ENCODE measurements at places on chromosomes 6 and 20.
A peak's percentile ranks its signal among the peaks of the same experiment; 100 is the strongest.

DNA sequence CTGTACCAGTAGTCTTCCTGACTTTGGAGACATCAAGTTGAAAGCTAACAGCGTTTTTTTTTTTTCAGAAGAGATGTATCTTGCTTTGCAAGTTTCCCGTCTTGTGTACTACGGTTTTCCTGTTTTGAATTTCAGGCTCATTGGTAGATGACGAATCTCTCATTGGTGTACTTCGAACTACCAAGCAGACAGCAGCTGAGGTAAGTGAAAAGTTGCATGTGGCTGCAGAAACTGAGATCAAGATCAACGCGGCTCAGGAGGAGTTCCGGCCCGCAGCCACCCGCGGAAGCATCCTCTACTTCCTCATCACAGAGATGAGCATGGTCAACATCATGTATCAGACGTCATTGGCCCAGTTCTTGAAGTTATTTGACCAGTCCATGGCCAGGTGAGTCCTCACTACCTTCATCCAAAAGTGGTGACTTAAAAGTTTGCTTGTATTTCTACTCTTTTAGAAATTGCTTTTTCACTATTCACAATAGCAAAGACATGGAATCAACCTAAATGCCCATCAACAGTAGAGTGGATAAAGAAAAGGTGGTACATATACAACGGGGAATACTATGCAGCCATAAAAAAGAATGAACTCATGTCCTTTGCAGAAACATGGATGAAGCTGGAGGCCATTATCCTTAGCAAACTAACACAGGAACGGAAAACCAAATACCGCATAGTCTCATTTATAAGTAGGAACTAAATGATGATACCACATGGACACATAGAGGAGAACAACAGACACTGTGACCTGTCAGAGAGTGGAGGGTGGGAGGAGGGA, 110.6 kb upstream of the GLP1R start:
- no peak for DNase-seq

- no peak for DNase-seq
Observed at GRCh38 chr20:14991023-14991422, 653.6 kb upstream of the FLRT3 start.

DNA sequence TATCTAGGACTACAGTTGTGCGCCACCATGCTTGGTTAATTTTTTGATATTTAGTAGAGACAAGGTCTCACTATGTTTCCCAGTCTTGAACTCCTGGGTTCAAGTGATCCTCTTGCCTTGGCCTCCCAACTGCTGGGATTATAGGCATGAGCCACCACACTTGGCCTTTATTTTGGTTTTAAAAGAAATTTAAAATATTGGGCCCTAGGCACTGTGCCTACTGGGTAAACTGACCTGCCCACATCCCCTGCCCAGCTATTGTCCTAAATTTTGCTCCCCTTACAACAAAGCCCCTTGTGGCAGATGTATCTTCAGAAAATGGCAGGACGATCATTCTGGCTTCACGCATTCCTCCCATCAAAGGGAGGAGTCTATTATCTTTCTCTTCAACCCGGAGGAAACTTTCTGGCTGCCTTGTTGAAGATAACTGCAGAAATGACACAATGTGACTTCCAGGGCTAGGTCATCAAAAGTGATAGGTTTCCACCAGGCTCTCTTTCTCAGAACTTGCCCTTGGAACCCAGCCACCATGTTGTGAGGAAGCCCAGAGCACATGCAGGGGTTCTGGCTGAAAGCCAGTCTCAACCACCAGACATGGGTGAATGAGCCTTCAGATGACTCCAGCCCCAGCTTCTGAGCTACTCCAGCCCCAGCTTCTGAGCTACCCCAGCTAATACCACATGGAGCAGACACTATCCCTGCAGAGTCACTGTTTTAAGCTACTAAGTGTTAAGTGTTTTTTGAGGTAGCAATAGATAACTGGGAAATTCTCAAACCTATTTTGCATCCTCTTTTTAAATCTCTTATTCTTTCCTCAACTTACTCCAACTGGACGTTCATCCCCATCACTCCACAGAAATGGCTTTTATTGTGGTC, 4.6 kb upstream of the GUCA1B start:
- DNase-seq: no peak

- DNase-seq: no peak
Observed at GRCh38 chr6:122810189-122810588, 21.1 kb downstream of the SMPDL3A start.

DNA sequence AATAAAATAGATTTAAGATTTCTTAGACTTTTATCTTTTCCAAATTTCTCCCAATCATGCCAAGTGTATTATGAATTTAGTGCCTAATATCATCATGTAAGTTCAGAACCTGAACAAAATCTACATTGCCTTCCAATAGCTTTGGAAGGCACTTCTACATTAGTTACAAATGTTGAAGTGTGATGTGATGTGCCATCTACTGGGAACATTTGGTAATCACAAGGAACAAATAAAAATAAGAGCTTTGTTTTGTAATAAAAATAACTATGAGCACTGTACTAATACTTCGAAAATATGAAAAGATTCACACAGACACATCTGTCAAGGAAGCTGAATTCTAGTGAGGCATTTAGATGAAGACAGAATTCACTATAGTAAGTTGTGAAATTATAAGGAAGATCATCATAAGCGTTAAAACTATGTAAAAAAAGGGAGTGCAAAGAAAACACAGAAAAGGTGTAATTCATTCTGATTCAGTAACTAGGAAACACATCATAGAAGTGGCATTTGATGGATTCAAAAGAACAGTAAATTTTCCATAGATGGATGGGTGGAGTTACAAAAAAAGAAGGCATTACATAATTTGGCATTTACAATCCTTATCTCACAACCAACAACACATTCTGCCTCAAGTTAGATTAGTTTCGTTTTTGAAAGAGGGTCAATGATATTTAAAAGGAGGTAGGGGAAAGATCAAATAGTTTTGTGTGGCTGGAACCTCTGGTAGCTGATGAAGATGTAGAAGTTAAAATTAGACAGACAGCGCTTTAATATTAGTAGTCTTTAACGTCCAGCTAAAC, 161.0 kb downstream of the ASCC3 start:
- no peak for DNase-seq

DNA sequence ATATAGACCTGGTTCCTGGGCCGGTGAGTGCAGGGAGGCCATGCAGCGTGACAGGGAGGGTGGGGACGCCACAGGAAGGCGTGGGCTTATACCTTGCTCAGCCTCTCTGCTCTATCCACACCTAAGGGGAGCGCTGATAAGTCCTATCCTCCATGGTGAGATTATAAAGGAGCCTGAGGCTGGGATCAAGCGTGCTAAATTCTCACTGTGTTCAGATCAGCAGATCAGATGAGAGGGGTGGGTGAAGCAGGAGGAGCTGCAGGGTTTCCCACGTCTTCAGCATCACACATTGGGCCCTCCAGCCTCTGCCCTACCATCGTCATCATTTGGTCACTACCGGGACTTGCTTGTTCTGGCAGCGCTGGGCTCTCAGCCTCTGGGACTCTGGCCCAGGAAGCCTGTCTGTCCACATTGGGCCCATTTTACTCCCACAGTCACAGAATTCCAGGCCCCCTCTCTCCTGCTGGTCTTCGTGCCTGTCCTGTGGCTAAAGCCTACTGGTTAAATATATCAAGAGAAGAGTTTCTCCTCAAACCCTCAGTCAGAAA, 29.1 kb upstream of the PDE10A start:
- no peak for DNase-seq

- DNase-seq: no peak
Observed at GRCh38 chr20:1623501-1624205, 3.8 kb upstream of the SIRPB1 start.

DNA sequence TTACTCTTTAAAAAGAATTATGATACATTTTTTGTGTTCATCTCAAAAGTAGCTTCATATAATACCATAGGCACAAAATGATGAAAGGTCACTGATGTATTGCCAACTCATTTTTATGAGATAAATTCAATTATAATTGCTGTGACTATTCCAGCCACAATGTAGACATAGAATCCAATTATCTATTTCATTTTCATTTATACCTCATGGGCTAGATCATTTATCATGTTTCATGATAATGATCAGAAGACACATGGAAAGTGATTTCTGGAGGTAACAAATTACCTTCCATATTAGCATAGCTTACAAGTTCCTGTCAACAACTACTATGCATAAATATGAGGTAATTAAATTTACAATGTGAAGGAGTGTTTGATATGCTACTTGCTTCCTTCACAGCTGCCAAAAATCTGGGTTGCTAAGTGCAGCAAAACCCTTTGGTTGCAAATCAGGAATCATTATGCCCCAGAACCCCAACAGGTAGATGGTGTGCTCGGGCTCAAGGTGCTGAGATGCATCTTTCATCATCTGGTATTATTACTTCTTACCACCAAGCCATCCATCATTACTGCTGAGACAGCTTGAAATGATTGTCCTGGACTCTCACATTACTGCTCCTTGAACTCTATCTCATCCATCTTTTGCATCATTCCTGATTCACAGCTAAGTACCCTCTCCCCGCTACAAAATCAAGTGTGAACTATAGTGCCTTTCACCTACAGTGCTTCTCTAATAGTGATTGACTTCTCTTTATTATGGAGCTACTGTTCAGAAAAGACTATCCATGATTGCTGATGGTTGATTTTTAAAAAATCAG, 306.0 kb upstream of the THEMIS start:
- DNase-seq: no peak

- DNase-seq: no peak
Observed at GRCh38 chr6:139765825-139766285, 391.4 kb upstream of the CITED2 start.

DNA sequence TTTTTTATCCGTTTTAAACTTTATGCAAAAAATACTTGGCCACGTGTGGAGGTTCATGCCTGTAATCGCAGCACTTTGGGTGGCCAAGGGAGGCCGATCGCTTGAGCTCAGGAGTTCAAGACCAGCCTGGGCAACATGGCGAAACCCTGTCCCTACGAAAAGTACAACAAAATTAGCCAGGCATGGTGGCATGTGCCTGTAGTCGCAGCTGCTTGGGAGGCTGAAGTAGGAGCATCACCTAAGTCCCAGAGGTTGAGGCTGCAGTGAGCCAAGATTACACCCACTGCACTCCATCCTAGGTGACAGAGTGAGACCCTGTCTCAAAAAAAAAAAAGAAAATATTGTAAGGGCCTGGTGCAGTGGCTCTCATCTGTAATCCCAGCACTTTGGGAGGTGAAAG, 45.0 kb downstream of the CSE1L start:
- DNase-seq: no peak

- peak; percentile 90 for DNase-seq
Observed at GRCh38 chr20:62642051-62642665, at the start of gene SLCO4A1. SLCO4A1 (plus strand) TSS chr20:62642503; CDS start chr20:62656455, 13,952 bp downstream.

DNA sequence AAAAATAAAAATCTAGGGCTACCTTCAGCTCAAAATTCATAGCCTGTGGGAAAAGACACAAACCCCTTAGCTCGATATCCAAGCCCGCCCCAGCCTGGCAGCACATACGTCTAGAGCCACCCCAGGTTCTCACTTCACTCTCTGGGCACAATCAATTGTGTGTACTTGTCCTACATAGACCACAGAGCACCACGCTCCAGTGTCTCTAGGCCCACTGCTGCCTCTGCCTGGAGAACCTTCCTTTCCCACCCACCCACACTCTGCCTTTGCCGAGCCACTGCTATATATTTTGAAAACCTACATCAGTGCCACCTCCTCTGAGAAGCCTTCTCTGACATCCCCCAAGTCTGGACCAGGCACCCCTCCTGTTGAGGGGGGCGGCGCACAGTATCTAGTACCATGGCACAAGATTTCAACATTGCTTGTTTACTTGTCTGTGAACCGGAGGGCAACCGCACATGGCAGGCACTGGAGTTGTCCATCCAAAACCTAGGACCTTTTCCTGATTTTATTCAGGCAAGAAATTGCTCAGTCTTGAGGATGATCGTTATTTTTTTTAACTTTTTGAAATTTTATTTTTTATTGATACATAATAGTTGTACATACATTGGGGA, 141.5 kb downstream of the UNC5CL start:
- no peak for DNase-seq

- no peak for DNase-seq
Observed at GRCh38 chr20:40655451-40655850, 33.6 kb downstream of the MAFB start.

DNA sequence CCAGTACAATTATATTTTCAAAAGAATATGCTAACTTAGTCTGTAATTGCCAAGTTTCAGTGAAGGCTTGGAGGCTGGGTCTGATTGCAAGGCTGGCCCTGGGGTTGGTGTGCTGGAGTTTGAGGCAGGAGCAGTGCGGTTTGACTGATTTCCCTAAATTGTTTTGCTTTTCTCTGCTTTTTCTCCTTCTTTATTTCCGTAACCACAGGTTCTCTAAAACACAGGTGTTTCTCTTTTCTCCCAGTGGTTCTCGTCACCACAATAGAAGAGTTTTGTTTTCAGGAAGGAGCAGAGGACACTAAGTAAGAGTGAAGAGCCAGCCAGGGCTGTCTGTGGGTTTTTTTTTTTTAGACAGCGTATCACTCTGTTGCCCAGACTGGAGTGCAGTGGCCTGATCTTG, 8.2 kb upstream of the SNX9 start:
- no peak for DNase-seq

DNA sequence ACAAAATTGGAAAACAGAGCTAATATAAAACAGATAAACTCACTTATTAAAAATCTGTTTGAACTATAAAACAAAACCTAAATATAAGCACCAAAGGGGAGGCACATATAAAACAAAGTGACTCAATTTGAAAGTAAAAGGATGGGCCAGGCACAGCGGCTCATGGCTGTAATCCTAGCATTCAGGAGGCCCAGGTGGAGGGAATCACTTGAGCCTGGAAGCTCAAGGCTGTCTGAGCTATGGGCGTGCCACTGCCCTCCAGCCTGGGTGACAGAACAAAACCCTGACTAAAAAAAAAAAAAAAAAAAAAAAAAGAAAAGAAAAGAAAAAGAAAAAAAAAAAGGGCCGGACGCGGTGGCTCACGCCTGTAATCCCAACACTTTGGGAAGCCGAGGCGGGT, 31.1 kb upstream of the SMAP1 start:
- DNase-seq: no peak
